Activated T-cell treated with anti-CD3 and anti-CD28 coated beads, Interleukin-2, amount 50 U/mL, for 24 hours (primary cell): ENCODE measurements at places on chromosomes 2 and 18.

- no peak for DNase-seq
These were observed 42.4 kb downstream of the SLC14A2 start for GRCh38 chr18:45657357-45658335.

DNA sequence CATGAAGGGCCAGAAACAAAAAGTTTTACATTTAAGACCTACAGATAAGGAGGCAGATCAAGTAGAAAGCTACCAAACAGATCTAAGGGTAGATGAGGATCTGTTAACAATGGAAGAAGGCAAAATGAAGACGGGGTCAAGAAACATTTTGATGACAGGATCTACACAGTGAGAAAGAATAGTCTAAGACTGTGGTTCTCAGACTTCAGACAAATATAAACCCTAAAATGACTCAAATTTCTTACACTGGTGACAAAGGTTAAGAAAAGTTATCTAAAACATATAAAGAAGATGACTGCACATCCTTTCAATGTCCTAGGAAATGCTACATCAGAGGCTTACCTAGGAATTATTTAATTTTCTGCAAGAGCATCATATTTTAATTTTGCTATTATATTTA, 34.4 kb downstream of the TRIP12 start:
- no peak for DNase-seq

- DNase-seq: no peak
These were observed 495.0 kb downstream of the TMX3 start for GRCh38 chr18:68219872-68220271.

DNA sequence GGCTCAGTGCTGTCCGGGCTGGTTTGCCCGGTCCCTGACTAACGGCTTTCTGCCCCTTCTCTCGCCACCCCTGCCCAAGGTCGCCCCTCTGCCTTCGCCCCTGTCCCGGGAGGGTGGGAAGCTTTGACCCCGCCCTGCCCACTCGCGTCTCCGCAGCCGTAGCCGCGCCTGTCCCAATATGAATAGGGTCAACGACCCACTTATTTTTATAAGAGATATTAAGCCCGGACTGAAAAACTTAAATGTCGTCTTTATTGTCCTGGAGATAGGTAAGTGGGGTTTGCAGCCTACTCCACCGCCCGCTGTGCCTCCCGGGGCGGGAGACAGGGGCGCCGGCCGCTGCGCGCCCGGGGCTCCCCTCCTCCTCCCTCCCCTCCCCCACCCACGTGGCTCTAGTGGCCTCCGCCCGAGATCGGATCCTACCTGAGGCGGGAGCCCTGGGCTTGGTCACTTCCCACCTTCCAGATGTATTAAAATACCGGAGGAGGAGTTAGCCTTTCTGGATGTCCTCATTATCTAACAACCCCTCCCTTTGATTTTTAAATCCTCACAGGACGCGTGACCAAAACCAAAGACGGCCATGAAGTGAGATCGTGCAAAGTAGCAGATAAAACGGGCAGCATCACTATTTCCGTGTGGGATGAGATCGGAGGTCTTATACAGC, 633 bp downstream of the NABP1 start:
- DNase-seq: peak; percentile 83

GRCh38 chr18:65567372-65567771, 183.4 kb upstream of the CDH7 start:
- DNase-seq: no peak

- no peak for DNase-seq
These were observed 52.7 kb downstream of the FHOD3 start for GRCh38 chr18:36350251-36350651.

GRCh38 chr2:3491716-3492474, 27.4 kb downstream of the ADI1 start:
- DNase-seq: no peak
